ENCODE measurements at places on chromosomes 3 and 15.

- DNase-seq: no peak
Observed at GRCh38 chr15:95293456-95294031, 1037.0 kb upstream of the NR2F2 start.

- no peak for DNase-seq
Observed at GRCh38 chr3:195821403-195822130, 9.8 kb upstream of the MUC4 start.

GRCh38 chr3:147654827-147655226 lies 245.7 kb downstream of the ZIC1 start:
- DNase-seq: no peak

- no peak for DNase-seq
Observed at GRCh38 chr3:97863031-97863430, 41.2 kb downstream of the CRYBG3 start.

DNA sequence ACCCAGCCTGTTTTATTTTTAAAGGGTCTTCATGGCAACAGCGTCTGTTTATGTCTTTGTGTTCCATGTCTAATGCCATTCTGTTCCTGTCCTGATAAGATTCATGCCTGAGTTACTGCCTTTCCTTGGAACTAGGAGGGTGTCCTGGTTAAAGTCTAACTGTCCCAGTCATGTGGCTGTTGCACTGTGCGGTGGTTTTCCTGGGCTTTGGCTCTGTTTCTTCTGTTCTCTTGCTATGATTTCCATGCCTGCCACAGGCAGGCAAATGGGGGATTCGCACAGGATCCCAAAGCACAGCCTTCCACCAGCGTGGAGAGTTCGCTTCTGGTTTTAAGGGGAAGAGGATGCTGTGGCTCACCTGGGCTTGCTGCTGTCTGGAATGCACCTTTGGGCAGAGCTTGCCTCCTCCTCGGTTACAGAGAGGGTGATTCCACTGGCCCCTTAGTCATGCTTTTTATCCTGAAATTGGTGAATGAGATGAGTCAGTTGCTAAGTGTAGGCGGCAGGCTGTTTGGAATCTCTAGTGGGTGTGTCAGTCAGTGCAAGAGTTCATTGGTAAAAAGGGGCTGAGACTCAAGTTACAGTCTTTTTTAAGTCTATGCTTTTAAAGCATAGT lies 86.8 kb downstream of the CCK start:
- DNase-seq: no peak

- DNase-seq: no peak
Observed at GRCh38 chr3:31439890-31440750, 92.6 kb upstream of the STT3B start.

GRCh38 chr3:155393316-155393715 lies 99.8 kb upstream of the STRIT1 start:
- no peak for DNase-seq

DNA sequence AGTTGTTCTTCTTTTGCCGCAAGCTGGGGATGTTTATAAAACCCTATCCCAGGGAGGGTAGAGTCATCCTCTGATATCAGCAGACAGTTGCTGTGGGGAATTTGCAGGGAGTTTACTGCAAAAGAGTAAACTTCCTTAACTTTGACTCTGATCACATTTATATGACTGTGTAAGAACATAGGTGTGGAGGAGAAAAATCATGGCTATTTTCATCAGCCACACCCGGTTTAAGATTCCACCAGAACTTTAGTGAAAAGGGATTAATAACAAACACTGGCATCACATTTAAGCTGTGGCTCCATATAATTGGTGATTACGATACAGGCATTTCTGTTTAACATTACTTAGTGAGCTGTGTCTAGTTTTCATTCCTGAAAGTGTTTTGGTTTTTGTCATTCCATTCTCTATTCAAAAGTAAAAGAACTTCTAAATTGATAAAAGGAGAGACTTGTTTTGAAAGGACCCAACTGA lies 143.1 kb downstream of the MYLK start:
- no peak for DNase-seq

- DNase-seq: peak; percentile 48
Observed at GRCh38 chr3:183449391-183449790, 21.0 kb upstream of the MCF2L2 start.

DNA sequence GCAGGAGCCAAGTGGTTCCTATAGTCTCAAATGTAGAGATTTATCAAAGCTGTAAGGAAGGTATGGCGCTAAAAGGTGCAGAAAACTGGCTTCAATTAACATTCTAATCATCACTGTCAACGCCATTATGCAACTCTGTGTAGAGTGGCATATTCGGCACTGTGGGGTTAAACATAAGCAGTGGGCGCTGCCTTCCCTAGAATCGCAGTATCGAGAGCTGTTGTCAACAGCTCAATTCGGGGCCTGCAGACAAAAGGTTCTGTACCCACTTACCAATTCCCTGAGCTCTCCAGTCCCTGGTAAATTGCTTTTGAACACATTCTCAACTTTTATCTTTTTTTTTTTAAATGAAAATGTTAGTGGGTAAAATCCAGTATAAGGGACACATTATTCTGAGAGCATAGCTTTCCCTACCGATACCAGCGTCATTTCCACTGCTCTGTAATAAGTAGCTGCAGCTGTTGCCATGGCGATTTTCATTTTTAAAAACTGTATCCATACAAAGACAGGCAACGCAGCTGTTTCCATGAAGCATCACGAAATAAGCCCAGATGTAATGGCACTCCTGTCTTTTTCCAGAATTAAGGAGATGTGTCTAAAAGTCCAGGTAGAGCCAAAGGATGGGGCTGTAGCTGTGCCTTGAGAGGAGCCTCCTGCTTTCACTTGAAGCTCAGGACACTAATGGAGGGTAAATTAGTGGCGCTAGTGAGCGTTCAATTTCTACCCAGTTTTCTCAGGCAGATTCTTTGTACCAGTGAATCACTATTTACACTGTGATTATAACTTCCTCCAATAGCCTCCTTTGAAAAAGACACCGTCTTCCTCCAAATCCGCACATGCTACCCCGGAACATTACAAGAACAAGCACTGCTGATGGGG lies 250.3 kb downstream of the SLC9A9 start:
- no peak for DNase-seq

DNA sequence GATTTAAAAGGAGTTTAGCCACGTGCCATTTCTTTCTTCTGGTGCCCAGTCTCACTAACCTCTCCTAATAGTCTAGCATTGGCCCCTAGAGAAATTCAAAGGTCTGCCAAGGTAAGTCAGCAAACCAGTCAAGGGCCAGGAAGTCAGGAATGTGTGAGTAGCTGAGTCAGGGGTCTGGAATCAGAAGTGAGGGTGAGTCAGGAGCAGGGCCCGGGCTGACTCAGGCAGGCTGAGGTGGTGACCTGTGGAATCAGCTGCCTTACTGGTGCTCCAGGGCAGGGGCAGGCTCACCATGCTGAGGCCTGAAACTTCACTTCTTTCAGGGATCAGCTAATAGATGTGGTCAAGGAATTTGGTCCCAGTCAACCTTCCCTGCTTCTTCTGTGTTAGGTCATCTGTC lies 105.8 kb upstream of the MYZAP start:
- no peak for DNase-seq

DNA sequence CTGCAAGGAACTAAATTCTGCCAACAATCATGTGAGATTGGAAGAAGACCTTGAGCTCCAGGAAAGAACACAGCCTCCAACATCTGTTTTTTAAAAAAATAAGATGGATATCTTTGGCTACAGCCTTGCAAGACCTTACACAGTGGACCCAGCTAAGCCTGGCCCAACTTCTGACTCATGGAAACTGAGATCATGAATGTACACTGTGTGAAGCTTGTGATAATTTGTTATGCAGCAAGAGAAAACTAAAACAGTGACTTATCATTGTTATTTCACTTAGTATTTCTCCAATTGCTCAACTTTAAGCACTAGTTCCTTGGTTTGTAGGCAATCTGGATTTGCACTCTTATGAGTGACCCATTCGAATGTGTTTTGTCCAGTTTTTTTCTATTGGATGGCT lies 29.3 kb downstream of the SHQ1 start:
- no peak for DNase-seq

GRCh38 chr15:79296583-79296982 lies 14.1 kb downstream of the ANKRD34C start:
- peak; percentile 43 for DNase-seq

GRCh38 chr3:55637906-55638638 lies 151.0 kb upstream of the WNT5A start:
- no peak for DNase-seq

- no peak for DNase-seq
Observed at GRCh38 chr3:102354818-102355515, 79.8 kb upstream of the ZPLD1 start.

DNA sequence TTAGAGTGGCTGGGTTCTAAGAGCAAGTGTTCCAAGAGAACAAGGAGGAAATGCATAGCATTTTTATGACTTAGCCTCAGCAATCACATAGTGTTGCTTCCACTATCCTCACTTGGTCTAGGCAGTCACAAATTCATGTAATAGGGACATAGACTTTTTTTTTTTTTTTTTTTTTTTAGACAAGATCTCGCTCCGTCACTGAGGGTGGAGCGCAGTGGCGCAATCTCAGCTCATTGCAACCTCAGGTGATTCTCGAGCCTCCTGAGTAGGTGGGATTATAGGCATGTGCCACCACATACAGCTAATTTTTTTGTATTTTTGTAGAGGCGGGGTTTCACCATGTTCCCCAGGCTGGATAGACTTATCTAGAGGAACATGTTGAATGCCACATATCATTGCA lies 4.7 kb upstream of the GNB4 start:
- no peak for DNase-seq

GRCh38 chr3:16468336-16469098 lies 45.0 kb downstream of the RFTN1 start:
- no peak for DNase-seq

GRCh38 chr3:13404626-13405452 lies 15.3 kb downstream of the NUP210 start:
- no peak for DNase-seq

DNA sequence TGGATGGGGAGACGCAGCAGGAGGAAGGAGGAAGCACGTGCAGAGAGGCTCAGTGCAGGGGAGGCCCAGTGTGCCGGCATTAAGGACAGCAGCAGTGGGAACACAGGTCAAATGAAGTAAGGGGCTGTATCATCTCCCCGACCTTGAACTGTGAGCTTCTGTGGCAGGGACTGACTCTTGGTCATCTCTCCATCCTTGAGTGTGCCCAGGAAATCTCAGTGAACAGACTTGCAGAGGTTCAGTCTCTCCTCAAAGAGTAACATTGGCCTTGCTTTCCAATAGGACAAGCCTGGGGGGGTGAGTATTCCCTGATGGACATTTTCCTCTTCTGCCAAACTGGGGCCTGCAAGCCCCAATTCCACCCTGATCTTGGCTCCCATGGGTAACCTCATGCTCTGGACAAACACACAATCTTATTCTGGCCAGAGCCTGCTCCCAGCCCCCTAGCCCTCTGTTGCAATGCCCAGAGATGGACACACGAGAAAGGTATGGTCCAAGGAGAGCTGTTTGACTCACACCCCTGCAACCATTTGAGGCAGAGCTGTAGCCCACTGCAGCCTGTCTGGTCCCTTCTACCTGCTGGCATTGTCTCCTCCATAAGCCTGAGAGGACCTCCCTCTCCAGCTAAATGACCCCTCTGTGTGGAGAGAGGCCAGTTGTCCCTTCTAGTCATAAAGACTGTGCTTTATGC lies 50.9 kb downstream of the TLE3 start:
- DNase-seq: peak; percentile 2

DNA sequence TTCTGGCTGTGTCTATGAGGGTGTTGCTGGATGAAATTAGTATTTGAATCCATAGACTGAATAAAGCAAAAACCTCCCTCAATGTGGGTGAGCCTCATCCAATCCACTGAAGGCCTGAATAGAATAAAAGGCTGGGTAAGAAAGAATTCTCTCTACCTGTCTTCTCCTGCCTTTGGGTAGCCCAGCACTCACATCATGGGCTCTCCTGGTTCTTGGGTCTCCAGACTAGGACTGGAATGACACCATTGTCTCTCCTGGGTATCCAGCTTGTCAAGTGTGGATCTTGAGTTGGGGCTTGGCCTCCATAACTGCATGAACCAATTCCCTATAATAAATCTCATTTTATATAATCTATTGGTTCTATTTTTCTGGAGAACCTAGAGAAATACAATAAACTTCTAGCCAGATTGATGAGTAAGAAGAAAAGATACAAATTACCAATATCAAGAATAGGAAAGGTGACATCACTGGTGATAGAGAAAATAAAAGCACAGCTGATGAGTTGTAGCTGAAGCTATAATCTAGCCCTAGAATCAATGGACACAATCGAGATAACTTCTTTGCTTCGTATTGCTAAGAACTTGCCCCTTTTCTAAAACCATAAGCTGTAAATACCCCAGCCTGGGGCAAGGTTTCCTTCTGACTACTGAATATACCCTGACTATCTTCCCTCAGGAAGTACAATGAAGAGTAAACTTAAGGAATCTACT lies 106.4 kb downstream of the ANO10 start:
- DNase-seq: no peak

DNA sequence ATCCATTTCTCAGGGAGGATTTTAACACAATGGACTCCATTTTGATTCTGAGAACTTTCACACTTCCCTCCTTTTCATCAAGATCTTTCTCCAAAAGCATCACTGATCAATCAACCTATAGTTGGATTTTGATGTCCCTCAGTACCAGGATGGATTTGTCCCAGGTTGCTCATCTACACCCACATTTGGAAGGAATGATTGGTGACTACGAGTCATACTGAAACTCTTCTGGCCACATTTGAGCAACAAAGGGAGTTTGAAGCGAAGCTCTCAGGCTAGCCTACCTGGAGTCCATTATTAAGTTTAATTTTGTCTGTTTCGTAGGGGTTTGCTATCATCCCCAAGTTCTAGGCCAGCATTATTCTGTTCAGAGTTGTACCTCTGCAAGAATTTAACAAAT lies 31.3 kb upstream of the ATP8B4 start:
- DNase-seq: no peak

GRCh38 chr15:66946578-66947164 lies 118.7 kb upstream of the SMAD3 start:
- peak; percentile 55 for DNase-seq

- peak; percentile 5 for DNase-seq
Observed at GRCh38 chr3:57557085-57557537, 1.0 kb downstream of the PDE12 start.
